Epithelial cell of proximal tubule (primary cell): ENCODE measurements at places on chromosomes 3 and 15. TPM values are rescaled to one million over a fixed set of nuclear protein-coding genes. Genes with fewer than 3 reads are reported as not detected.

TRAT1 gene
- total RNA-seq, result not detected in 2 replicates

DNA sequence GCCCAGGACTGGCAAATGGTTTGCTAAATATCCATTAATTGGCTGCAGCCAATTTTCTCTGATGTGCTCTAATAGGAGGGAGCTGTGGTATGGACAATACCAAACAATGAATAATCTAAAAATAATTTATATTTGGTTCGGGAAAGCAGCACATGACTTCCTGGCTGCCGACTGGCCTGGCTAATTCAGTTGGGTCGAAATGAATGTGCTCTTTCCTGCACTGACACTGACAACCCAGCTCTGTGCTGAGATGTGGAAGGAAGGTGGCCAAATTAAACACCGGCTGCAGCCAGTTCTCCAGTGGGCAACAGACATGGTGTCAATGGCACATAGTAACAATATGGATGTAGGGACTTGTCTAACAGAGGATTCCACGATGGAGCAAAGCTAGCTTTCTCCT, 21.1 kb upstream of the COLQ start:
- no peak for DNase-seq

IGSF10 gene
- total RNA-seq, result under 0.01 and 0.07 TPM in 2 replicates

DNA sequence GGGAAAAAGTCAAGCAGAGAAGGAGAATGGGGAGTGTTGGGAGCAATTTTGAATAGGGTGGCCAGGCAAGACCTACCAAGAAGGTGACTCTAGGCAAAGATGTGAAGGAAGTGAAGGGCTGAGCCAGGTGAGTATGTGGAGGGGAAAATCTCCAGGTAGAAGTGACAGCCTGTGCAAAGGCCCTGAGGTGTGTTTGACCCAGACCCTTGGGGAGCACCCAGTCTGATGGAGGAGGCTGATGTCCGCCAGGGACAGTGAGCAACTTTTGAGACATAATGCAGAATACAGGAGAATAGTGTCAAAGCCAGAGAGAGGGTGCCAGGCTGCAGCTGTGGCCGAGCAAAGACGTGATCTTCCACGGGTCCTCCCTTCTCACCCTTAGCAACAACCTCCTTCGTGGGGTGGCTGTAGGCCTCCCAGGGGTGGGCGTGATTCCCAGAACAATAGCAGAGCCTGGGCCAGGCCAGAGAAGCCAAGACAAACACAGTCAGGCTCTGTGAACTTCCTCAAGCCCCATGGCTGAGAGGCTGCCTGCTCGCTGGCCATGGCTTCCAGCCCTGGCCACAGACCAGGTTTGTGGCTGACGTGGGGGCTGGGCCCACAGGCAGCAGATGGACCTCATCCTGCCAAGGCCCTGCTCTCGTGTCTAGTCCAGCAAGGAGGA, 58.1 kb downstream of the SLC6A6 start:
- peak; percentile 45 for DNase-seq

DNA sequence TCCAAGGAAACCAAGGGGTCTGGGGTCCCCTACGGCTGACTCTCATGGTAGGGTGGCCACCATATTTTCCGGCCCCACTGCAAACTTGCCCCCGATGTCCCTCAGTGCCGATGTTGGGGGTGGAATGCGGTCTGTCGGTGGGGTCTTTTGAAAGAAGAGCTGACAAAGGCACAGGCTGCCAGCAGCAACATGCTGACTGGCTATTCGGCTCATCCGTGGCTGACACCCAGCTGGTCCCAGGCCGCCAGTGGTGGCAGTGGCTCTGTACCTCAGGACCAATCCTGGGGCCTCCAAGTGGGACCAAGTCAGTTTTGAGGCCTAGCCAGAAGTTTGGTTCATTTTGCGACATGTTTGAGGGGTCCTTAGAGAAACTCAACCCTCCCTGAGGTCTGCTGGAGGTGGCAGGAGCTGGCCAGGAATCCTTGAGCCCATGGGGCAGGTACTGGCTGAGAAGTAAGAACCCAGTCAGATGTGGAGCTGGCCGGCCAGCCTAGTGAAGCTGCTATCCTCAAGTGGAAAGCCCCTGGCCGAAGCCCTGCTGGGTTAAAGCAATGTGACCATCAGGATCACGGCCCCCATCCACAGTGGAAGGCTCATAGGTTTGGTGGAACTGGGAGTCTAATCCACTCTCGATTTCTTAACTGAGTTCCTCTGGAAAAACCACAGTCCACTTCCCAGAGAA, 17.8 kb downstream of the BMF start:
- no peak for DNase-seq

MST1 gene
- total RNA-seq, result 4.3 and 5.5 TPM in 2 replicates

GRCh38 chr15:92082006-92082843, 228.7 kb downstream of the SLCO3A1 start:
- DNase-seq, result no peak

CD276 gene
- total RNA-seq, result 151 and 189 TPM in 2 replicates

DNA sequence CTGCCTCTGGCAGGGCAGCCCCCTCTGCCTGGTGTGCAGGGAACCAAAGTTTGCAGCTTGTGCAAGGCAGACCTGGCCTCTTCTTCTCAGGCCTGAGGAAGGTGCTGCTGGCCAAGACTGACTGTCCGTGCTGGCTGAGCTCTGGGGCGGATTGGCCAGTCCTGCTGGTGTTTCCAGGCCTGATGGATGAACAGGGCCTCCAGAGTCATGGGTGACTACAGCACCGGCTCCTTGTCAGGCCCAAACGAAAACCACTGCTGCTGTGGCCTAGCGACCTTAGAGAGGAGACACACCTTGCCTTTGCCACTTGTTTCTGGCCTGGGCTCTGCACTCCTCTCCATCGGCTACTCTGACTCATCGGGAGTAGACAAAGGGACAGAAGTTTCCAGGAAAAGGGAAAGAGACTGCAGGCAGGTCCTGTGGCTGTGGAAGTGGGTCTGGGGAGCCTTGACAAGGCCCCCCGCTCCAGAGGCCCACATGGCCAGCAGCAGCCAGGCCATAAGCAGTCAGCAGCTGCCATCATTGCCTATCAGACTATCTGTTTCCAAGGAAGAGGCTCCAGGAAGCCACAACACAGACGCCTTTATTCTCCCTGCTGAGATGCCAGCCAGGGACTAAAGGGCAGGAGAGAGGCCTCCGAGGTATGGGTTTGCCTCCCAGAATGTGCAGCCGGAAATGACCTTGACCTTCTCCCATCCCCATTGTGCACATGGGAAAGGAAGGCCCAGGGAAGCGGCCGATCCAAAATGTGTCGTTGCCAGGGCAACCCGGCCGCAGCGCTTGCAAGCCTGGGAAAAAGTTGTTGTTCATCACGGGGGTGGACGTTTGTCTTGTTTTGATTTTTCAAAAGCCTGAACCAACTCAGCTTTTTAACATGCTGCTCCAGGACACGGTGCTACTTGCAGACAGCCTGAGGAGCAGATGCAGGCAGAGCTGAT, 160.5 kb downstream of the CHSY1 start:
- no peak for DNase-seq

GRCh38 chr15:69859866-69860265, 237.9 kb downstream of the TLE3 start:
- no peak for DNase-seq

FRG2C gene
- total RNA-seq, result not detected in 2 replicates

DNA sequence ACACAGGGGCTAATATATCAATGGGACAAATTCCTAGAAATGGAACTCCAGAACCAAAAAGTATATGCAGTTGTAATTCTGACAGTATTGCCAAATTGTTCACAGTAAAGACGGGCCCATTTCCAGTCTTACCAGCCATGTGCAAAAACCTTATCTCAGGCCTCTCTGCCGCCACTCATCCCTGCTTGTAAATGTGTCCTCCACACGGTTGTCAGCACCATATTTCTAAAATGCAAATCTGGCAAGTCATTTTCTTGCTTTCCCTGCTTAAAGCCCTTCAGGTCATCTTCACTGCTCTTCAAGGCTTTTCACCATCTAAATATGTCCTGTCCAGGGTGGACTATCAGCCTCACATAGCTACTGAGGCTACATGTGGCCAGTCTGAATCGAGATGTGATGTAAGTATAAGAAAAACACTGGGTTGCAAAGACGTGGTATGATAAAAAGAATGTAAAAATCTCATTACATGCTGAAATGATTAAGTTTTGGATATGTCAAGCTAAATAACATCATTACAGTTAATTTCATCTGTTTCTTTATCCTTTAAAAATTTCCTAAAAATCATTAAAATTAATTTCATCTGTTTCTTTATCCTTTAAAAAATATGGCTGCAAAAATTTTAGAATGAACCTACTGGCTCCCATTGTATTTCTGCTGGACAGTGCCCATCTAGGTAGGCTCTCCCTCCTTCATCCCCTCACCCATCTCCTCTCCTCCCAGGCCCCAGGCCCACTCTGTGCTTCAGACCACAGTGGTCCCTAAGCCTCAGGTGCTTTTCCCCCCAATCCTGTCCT, 980 bp downstream of the PARP9 start:
- no peak for DNase-seq

GRCh38 chr3:174931473-174932353, 72.6 kb downstream of the NAALADL2 start:
- DNase-seq, result no peak

DNA sequence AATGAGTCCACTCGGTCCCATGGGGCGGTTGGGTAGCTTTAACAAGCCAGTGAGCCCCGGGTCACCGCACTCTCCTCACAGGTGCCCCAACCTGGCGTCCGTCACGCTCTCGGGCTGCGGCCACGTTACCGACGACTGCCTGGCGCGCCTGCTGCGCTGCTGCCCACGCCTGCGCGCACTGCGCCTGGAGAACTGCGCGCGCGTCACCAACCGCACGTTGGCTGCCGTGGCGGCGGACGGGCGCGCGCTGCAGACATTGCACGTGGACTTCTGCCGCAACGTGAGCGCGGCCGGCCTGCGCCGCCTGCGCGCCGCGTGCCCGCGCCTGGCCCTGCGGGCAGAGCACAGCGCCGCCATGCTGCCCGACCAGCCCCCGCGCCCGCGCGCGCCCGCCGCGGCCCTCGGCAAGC, 3.4 kb downstream of the FBXL22 start:
- no peak for DNase-seq

GRCh38 chr3:72054976-72055375, 270.0 kb upstream of the PROK2 start:
- no peak for DNase-seq

APOD gene
- not detected in 2 replicates for total RNA-seq

DNA sequence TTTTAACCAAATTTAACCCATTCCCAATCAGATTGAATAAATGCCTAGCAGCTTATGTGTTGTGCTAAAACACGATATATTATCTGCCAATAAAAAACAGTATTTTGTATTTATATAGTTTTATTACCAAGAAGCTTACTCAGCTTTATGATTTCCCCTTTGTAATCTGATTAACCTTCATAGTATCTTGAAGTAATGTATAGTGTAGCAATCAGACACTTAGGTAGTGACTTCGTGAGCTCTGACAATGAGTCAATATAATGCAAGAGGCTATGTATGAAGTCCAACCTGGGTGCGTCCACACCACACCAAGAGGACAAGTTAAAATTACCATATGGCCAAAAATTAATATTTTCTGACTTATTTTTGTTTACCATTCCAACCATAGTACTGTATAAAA, 2.1 kb upstream of the CNBP start:
- DNase-seq, result no peak

GRCh38 chr3:140599009-140599408, 78.9 kb upstream of the TRIM42 start:
- DNase-seq, result no peak

DNA sequence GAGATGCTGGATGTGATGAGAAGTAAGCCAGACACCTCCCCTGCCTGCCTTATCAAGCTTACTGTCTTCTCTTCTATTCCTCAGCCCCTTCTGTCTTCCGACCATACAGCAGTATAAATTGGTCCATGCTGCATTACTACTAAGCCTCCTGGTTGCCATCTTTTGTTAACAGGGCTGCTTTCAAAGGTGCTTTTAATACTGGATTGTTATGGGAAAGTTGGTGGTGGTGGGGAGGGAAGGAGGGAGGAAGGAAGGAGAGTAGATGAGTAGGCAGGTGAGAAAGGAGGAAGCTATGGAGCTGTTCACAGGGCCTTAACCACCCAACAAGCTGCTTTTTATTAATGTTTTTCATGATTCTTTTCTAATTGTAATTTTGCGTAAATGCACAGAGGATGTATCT, 114.9 kb downstream of the SLC25A26 start:
- no peak for DNase-seq

DNA sequence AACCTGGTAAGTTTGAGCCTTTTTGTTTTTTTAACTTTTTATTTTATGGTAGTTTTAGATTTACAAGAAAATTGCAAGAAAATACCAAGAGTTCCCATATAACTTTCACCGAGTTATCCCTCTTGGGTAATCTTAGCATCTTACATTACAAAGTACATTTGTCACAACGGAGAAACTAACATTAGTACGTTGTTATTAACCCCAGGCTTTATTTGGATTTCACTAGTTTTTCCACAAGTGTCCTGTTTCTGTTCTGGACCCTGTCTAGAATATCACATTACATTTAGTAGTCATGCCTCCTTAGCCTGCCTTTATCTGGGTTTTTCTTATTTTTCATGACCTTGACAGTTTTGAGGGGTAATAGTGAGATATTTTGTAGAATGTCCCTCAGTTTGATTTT, 53.5 kb upstream of the KPNA4 start:
- DNase-seq, result no peak

- no peak for DNase-seq
Measured at GRCh38 chr3:59374091-59374817, 324.4 kb upstream of the CFAP20DC start.

YEATS2 gene
- 31.4 and 33.7 TPM in 2 replicates for total RNA-seq

DNA sequence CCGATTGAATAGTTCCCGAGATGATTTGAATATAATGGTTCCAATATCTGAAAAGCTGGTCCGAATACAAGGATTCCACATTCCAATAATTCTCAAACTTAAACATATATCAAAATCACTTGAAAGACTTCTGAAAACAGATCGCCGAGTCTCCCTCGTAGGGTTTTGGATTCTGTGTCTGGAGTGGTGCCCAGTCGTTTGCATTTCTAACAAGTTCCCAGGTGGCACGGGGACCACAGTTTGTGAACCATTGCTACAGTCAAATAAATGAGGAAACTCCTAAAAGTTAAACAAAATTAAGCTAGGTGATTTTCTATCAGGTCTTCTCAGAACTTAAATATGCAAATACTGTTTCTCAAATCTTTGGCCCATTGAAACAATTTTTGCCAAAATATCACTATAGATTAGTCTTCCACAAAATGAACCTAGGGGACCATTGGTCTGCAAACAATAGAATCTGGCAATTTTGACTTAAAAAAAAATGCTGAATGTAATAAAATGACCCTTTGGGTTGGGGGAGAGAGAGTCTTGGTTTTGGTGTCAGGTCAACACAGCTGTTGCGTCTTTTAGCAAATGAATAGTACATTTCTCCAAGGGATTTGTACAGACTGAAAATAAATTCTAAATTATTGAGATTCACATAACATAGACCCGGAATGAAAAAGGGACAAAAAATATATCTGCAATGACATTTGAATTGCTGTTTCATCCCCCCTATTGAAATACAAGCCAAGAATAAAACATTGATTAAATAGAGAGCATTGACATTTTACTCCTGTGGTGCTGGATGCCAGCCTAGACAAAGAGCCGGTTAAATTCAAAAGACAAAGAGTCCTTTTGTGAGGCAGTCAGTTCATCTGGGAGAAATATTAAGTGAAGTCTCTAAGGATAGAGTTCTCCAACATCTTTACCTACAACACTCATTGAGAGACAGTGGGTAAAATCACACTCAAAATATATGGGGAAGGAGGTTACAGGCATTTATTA, 175.7 kb upstream of the ADAMTS9 start:
- no peak for DNase-seq
